ENCODE measurements at places on chromosomes 3 and 15. TPM values are rescaled to one million over a fixed set of nuclear protein-coding genes. Genes with fewer than 3 reads are reported as not detected.
A peak's percentile ranks its signal among the peaks of the same experiment; 100 is the strongest.

The TERC gene
- total RNA-seq = not detected

- no peak for DNase-seq
Observed at GRCh38 chr3:73499787-73500186, 125.0 kb downstream of the PDZRN3 start.

The TTLL13 gene
- total RNA-seq = 0.93 TPM

The FAIM gene
- 3.9 TPM for total RNA-seq

- peak; percentile 54 for DNase-seq
Observed at GRCh38 chr15:34514251-34514670, 69.2 kb downstream of the GOLGA8B start.

The BUB1B gene
- total RNA-seq = 5.1 TPM

GRCh38 chr3:133943031-133943535 is 47.4 kb upstream of the RAB6B start:
- no peak for DNase-seq

- no peak for DNase-seq
Observed at GRCh38 chr3:153357436-153357835, 195.4 kb downstream of the RAP2B start.

GRCh38 chr3:127673191-127674100 is 694 bp downstream of the ABTB1 start:
- DNase-seq = peak; percentile 85

All from mucosa of descending colon (tissue), 3 donors.